ENCODE measurements at places on chromosomes 7 and 10.

GRCh38 chr10:79262131-79262530, 85.1 kb upstream of the PPIF start:
- DNase-seq, result no peak

DNA sequence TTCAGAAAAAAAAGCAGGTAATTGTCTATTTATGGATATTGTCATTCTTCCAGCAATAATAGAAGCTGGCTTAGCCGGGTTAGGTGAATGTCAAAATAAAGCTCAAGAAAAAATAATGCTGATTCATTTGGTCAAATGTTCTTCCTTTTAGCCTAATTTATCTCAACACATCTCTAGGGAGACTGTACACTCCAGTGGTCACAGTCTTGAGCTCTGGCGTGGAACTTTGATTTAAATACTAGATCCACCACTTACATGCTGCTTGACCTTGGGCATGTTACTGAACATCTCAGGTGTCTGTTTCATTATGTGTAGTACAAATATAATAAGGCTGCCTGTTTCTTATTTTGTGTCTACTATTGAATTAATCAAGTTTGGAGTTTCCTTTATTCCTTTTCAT, 22.0 kb downstream of the PRTFDC1 start:
- DNase-seq, result no peak

GRCh38 chr10:94413361-94413760, 11.0 kb downstream of the TBC1D12 start:
- DNase-seq, result no peak

DNA sequence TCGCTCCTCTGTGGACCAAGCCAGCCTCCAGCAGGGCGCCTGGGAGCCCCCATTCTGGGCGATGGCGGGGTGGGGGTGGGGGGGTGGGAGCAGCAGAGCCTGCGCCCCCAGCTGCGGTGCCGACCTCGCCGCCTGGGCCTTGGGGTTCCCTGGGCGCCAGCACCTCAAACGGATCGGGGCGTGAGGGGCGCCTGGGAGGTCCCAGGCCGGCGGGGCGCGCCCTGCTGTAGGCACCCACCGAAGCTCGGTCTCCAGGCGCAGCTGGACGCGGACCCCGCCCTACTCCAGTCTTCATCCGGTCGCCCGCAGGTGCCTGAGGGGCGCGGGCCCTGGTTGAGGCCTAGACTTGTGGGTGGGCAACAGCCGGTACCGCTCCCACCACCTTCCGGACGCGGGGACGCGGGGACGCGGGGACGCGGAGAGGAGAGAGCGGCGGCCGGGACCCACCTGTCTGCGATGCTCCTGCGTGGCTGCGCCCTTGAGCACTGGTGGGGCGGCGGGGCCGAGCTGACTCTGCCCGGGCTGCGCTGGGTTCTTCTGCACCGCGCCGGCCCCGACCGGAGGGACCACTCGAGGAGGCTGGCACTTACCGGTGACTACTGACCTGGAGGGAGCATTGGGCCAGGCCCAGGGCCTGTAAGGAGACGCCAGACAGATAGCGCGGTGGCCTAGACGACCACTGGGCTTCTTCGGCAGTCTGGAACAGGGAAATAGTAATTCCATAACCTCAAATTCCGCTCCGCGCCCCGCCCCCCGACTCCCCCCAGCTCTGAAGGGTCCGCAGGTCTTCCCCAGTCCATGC, 5.5 kb upstream of the KCP start:
- DNase-seq, result no peak

DNA sequence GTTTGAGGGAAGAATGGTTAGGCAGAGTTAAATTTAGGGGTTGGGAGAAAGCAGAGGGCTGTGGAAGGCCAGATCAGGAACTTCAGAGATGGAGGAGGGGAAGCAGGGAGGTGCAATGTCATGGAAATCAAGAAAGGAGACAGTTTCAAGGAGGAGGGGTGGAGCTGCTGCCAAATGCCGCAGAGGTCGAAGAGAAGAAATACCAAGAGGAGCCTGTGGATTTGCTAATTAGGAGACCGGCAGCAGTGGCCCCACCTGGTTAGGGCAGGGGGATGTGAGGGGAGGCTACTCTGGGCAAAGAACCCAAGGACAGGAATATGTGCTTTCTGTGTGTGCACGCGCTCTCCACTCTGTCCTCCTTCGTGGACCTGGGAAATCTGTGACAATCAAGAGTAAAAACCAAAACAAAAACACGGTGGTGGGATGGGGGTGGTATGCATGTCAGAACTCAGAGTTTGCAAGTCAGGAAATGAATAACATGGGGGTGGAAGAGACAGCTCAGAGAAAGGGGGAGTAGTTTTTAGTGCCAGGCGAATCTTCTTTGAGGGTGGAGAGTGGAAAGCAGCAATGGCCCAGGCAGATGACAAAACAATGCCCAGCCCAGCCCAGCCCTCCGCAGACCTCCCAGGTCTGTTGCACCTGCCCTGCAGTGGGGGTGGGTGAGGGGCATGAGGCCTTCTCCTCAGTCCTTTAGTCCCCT, 102.9 kb upstream of the PAX2 start:
- no peak for DNase-seq

- no peak for DNase-seq
These were observed 68.9 kb downstream of the DYNC1I1 start for GRCh38 chr7:95840953-95841950.

GRCh38 chr10:105855791-105856190, 1214.7 kb downstream of the SORCS3 start:
- DNase-seq, result no peak

- no peak for DNase-seq
These were observed 58.6 kb upstream of the COL13A1 start for GRCh38 chr10:69742928-69743602.

DNA sequence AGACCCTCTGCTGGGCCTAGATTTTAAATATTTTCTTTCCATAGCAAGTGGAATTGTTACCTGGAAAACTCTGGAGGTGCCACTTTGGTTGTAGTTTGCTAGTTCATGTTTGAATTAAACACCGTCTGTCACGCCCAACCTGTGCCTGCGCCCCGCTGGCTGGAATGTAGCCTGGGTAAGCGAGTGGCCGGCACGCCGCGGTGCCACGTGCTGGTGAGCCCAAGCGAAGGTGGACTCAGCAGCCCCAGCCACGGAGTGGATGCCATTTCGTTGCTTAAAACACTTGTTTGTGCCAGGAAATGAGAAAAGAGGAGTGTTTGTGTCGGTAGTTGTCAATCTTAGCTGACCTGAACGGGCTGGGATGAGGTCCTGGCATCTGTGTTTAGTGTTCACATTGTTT, 2.7 kb downstream of the GET4 start:
- DNase-seq, result no peak

GRCh38 chr10:121079226-121079625, 228.1 kb downstream of the WDR11 start:
- DNase-seq, result no peak
